ENCODE measurements at places on chromosomes 1 and 21.

- DNase-seq, result no peak
Observed at GRCh38 chr1:169692756-169693460, 18.5 kb downstream of the SELL start.

DNA sequence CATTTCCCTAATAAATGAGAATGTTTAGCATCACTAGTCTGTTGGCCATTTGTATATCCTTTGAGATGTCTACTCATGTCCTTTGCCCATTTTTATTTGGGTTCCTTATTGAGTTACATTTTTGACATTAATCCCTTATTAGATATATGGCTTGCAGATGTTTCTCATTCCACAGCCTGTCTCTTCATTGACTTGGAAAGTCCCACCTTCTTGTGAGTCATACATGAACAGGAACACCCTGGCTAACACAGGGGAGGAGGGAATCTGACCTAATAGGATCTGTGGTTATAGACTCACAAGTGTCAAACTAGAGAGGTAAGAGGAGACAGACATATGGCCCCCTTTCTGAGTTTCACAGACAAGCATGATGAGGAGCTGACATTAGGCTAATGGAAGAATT, 11.5 kb downstream of the ZP4 start:
- no peak for DNase-seq

- no peak for DNase-seq
Observed at GRCh38 chr1:116988248-116988647, 13.3 kb upstream of the CD101 start.

- no peak for DNase-seq
Observed at GRCh38 chr1:24620678-24621077, 22.4 kb upstream of the SRRM1 start.

DNA sequence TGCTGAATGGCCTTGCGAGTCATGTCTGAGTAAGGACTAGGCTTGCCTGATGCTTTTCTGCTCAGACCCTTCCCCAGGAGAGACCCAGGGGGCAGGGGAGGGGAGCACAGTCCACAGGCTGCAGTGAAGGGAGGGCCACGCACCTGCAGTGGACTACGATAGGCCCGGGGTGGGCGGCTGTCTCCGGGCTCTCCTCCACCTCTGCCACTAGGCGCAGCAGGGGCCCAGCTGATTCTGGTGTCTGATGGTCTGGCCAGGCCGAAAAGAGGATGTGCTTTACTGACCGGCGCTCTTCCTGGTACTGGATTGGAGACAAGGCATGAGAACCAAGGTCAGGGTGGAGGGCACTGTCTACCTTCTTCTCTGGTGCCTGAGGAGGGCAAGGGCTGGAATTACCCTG, 7.9 kb upstream of the ARL8A start:
- no peak for DNase-seq

- no peak for DNase-seq
Observed at GRCh38 chr1:156515956-156516355, 15.4 kb upstream of the MEF2D start.

- DNase-seq, result no peak
Observed at GRCh38 chr1:11634365-11635192, 19.6 kb downstream of the FBXO2 start.

DNA sequence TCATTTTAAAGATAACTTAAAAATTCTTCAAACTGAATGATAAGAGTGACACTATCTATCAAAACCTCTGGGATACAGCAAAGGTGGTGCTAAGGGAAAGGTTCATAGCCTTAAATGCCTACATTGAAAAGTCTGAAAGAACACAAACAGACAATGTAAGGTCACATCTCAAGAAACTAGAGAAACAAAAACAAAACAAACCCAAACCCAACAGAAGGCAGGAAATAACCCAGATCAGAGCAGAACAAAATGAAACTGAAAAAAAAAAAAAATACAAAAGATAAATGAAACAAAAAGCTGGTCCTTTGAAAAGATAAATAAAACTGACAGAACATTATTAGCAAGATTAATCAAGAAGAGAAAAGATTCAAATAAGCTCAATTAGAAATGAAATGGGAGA, 6.8 kb downstream of the ODF2L start:
- DNase-seq, result no peak

DNA sequence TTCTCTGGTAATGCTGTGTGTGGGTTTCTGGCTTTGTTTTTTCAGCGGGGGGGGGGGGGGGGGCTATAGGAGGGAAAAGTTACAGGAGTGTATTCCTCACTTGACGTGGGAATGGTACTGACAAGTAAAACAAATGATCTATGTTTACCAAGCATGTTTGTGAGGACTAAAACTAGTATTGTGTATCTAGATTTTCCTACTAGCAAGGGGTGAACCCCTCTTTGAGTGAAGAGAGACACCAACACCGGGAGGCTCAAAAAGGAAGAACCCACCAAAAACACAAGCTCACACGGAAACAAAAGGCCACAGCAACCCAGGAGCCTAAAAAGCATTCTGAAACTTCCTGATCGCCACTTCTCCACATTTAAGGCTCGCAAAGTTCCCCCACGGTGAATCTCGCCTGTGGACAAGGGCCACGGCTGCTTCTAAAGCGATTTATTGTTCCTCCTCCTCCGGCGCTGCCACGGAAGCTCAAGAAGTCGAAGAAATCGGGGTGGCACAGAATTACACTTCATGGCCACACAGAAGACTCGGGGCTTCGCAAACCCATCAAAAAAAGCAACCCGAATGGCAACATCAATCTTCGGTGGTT, 703 bp downstream of the PUM1 start:
- DNase-seq, result no peak

GRCh38 chr1:17725084-17725719, 29.9 kb upstream of the ACTL8 start:
- DNase-seq, result no peak

GRCh38 chr1:201011616-201012015, 11.9 kb downstream of the KIF21B start:
- DNase-seq, result no peak

- DNase-seq, result no peak
Observed at GRCh38 chr1:216894494-216894893, 171.3 kb upstream of the ESRRG start.

DNA sequence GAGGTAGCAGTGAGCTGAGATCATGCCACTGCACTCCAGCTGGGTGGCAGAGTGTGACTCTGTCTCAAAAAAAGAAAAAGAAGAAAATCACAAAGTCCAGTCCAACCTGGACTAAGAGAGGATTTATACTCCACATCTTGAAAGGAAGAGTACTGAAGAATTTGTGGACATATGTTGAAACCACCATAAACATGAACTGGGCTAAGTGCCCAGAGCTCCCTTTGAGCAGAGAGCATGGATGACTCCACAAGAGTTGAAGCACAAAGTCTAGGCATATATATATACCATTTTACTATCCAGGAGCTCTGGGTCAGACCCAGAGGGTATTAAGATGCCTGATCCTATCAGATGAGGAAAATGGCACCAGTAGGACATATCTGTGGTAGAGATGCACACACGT, 86.6 kb downstream of the OMA1 start:
- no peak for DNase-seq

- DNase-seq, result peak; percentile 92
Observed at GRCh38 chr1:23772049-23772853, 6.0 kb upstream of the PITHD1 start.

Measured in ascending aorta (tissue), 2 donors.